Stimulated activated CD4-positive, alpha-beta T cell treated with anti-CD3 and anti-CD28 coated beads, Interleukin-2, amount 100 ng/mL, for 4 hours (primary cell): ENCODE measurements at places on chromosomes 16 and 17.

DNA sequence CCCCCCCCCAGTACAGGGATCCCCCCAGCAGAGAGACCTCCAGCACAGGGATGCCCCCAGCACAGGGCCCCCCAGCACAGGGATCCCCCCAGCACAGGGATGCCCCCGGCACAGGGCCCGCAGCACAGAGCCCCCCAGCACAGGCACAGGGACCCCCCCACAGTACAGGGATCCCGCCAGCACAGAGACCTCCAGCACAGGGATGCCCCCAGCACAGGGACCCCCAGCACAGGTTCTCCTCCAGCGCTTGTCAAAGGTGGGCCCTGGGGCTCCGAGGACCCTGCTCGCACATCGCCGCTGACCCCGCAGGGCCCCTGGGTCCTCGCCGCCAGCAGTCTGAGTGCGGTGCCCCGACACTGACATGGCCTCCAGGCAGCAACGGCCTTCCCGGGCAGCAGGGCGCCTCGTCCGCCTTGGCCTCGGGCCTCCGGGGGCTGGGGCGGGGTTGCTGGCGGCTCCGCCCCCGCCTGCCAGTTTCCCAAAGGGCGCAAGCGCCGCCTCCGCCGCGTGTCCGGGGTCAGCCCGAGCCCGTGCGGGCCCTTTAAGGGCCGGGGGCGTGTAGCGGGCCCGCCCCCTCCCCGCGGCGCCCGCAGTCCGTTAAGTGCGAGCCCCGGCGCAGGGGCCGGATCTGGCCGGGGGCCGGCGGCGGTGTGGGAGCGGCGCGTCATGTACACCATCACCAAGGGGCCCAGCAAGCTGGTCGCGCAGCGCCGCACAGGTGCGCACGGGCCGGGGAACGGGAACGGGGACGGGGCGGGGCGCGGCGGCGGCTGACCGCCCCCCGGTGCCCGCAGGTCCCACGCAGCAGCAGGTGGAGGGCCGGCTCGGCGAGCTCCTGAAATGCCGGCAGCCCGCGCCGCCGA, at the start of gene MCRIP2:
MCRIP2 (plus strand) TSS at position 503 of the 863 bp plus-strand sequence; CDS start at position 667, 164 bp downstream.
- DNase-seq, result peak; percentile 48

DNA sequence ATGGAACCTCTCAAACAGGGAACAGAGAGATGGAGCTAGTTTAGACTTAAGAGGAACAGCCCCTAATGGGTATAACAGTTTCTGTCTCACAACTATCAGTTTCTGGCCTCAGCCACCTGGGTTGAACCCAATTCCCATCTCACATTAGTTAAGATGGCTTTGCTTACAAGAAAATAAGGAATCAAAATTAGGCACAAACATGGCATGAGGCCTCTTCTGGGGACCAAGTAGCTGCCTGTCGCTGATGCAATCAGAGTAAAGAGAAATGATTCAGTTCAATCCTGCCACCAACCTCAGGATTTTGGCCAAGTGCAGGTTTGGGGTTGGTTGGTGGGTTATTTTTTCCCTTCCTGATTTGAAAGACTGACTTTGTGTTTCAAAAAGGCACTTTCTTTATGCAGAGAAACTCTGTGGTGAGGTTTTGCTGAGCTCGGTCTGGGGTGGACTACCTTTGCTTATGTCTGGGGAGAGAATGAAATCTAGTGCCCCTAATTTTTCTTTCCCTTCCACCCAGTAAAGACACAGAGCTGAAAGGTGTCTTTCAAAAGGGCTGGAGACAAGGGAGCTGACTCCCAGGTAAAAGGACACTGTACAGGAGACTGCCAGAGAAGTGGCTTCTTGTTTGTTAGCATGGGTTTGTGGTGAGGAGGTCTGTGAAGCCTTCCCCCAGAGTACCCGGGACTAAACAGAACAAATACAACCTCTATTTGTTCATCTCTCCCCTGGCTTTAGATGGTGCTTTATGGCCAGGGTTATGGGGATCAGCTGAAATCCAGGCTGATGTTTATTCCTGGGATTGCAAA, 44.8 kb upstream of the NFAT5 start:
- no peak for DNase-seq

GRCh38 chr16:12685806-12686205, 117.9 kb downstream of the CPPED1 start:
- DNase-seq, result no peak

DNA sequence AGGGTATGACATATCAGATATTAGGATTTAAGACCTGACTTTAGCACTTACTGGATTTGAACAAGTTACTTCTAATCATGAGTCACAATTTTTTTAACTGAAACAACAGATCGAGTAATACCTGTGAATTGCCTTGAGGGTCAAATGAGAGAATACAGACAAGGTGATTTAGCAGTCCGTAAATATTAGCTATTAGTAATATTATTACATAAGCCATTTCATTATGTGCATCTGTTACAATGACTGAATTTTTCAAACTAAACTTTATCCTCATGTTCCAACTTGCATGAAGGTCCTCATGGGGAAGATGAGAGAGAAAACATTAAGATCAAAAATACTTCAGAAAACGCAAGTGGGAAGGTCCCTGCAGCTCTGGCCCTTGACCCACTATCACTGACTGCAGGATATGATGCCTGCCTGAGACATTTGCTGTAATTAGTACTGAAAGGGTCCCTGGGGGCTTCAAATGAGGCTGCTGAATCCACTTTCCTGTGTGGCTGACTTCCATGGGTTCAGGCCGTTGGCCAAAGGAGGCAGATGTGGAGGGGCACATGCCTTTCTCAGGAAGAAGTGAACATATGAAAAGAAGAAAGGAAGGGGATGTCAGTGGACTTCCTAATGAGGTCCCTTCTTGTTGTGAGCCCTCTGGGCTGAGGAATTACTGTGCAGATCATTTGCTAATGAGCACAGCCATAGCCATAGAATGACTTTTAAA, 441.7 kb downstream of the CDH11 start:
- DNase-seq, result no peak

- DNase-seq, result no peak
Measured at GRCh38 chr17:35081638-35082037, 18.1 kb upstream of the RFFL start.
